ENCODE measurements at places on chromosomes 13 and 19. TPM values are rescaled to one million over a fixed set of nuclear protein-coding genes. Genes with fewer than 3 reads are reported as not detected.

DNA sequence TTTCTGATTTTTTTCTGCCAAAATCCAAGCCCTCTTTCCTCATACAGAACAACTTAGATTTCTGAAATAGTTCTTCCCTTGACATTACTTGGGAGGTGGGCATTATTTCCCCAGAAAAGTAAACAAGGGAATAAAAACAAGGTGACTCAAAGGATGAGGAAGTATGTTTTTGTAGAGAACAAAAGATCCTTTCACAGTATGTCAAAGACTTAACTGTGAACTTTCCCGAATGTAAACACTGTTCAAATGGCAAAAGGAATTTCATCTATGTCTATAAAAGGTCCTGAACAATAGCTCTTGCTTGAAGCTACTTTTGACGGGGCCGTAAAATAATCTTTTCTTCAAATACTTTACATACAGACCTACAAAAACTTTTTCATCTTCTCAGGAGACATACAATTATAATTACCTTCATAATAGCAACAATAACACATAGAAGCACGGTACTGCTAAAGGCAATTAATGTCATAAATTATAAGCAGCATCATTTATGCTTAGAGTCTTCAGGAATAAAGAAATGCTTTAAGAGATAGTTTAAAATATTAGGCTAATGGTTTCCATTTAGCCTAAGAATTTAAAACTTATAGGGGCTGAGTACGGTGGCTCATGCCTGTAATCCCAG lies 191.1 kb downstream of the RGCC start:
- DNase-seq, result no peak

Gene SULT2B1
- 0.28 TPM for polyA plus RNA-seq

- no peak for DNase-seq
These were observed 57.9 kb downstream of the KDM4B start for GRCh38 chr19:5026706-5027273.

Gene SWSAP1
- polyA plus RNA-seq, result 1.5 TPM

Gene CGB8
- 0.20 TPM for polyA plus RNA-seq

Gene THSD1
- 19.2 TPM for polyA plus RNA-seq

- no peak for DNase-seq
These were observed 13.2 kb downstream of the NCAN start for GRCh38 chr19:19224852-19225494.

GRCh38 chr19:34644991-34645461 lies 31.9 kb downstream of the SCGB2B2 start:
- DNase-seq, result peak; percentile 36
